ENCODE measurements at places on chromosomes 12 and 14. TPM values are rescaled to one million over a fixed set of nuclear protein-coding genes. Genes with fewer than 3 reads are reported as not detected.

KRT3 gene
- total RNA-seq = not detected

POTEM gene
- total RNA-seq = not detected

LTB4R gene
- 7.2 TPM for total RNA-seq

PUS7L gene
- 17.3 TPM for total RNA-seq

RIMBP2 gene
- total RNA-seq = 0.04 TPM

BEGAIN gene
- 0.48 TPM for total RNA-seq

EPYC gene
- not detected for total RNA-seq

SDS gene
- not detected for total RNA-seq

KLRC1 gene
- total RNA-seq = not detected

All from foreskin keratinocyte (primary cell).